ENCODE measurements at places on chromosomes 11 and 22.
A peak's percentile ranks its signal among the peaks of the same experiment; 100 is the strongest.

DNA sequence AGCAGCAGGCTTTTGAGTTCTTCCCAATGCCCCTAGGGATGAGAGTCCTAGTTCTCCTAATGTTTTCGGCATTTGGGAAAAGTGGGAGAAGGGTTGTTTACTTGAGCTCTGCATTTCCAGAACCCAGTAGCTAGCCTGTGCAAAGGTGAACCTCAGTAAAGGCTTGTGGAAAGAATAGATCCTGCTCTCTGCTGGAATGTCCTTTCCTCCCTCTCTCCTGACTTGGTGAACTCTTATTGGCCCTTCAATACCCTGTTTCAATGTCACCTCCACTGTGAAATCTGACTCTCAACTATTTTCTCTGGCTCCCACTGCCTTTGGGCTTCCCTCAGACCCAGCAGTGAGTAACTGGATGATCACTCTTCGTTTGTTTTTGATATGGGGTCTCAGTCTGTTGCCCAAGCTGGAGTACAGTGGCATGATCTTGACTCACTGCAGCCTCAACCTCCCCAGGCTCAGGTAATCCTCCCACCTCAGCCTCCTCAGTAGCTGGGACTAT lies 2.4 kb upstream of the UVRAG start:
- DNase-seq: no peak

DNA sequence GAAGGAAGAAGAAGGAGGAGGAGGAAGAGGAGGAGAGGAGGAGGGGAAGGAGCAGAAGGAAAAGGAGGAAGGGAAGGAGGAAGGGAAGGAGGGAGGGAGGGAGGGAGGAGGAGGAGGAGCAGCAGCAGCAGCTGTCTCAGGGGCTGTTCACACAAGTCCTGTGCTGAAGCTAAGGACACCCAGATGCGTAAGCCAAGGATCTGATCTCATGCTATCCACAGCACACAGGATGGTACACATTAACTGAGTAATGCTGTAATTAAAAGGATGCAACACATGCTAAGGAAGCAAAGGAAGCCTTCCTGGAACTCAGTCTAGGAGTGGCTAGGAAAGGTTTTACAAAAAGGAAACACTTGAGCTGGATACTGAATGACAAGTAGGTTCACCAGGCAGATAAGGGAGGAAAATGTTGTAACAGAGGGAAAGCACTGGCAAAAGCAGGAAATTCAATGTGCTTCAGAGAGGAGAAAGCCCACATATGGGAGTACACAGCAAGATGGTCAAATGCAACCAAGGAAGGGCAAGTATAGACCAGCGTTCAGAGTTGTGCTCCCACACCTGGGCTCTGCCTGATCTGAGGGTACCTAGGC lies 32.0 kb downstream of the TRIM66 start:
- DNase-seq: no peak

DNA sequence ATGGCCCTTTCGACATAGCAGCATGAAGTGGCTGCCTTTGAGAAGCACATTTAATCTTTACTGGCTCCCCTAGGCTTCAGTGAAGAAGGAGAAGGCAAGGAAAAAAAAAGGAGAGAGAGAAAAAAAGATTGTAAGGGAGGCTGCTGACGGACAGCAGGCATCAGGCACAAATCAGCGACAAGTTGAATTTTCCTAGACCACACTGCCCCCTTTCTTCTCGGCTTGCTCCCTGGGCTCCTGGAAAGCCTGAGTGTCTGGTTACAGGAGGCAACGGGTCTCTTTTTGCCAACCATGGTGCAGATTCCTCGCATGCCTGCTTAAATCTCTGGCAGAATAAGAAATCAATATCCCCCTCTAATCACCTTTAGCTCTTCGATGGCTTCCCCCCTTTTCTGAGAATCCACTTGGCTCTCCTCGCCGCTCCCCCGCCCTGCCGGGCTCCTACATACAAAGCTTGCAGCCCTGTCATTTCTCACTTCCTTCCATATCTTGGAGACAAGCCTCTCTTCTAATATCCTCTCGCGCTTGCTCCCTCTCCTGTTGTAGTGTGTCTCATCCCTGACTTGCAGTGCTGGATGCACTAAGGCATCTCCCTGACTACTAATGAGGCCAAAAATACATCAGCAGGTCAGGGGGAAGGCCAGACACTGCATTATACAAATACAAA lies 14.3 kb downstream of the BLID start:
- no peak for DNase-seq

GRCh38 chr22:23106906-23107367 lies 34.9 kb downstream of the RSPH14 start:
- no peak for DNase-seq

DNA sequence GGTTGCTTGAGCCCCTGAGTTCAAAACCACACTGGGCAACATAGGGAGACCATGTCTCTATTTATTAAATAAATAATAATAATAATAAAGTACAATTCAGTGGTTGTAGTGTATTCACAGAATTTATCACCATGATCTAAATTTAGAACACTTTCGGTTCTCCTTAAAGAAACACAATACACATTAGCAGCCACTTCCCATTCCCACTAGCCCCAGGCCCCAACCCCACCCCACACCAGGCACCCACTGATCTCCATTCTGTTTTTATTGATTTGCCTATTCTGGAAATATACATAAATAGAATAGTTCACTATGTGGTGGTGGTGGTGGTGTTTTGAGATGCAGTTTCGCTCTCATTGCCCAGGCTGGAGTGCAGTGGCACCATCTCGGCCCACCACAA lies 45.7 kb downstream of the BCL2L13 start:
- DNase-seq: no peak

GRCh38 chr11:123255909-123256308 lies 60.9 kb upstream of the CLMP start:
- no peak for DNase-seq

- DNase-seq: no peak
These were observed 47.3 kb downstream of the PRDM11 start for GRCh38 chr11:45193695-45194094.

DNA sequence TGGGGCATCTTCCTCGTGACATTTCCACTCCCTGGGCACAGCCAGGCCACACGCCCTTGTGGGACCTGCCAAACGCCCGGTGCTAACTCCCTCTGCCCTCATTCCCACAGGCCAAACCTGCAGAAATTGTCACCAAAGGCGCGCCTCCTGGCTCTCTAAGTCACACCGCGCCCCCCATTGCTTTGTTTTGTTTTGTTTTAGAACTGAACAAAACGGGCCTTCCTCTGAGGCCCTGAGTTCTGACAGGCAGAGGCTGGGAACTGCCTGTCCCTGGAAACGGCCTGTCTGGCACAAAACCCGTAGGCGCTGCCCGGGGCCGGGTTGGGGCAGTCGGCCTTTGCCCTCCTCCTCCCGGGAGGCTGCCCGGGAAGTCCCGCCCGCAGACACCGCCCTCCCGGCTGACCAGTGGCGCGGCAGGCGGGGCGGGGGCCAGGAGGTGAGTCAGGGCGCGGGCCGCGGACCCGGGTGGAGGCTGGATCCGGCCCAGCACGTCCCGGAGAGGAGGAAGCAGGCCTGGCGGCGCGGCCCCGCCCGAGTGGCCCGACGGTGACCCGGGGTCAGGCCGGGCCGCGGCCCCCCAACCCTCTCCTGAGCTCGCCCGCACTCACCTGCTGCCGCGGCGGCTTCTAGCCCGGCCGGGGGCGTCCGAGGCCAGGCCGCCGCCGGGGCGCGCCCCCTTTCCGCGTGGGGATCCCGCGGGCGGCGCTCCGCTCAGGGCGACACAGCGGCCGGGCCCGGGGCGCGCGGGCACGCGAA lies 465 bp downstream of the SUN2 start:
- DNase-seq: peak; percentile 41

GRCh38 chr11:15073361-15074205 lies at the start of gene CALCB:
TSS of gene CALCB (plus strand) at chr11:15073593. CDS start at chr11:15074719, 1,126 bp downstream.
- no peak for DNase-seq

Measured in activated T-helper 9 cell treated with anti-CD3 and anti-CD28 coated beads, Interleukin-2, amount 50 U/mL, for 16 hours (primary cell).